ENCODE measurements at places on chromosomes 11 and 22.
A peak's percentile ranks its signal among the peaks of the same experiment; 100 is the strongest.

GRCh38 chr11:119828819-119829218 is 99.8 kb upstream of the NECTIN1 start:
- DNase-seq, result no peak

DNA sequence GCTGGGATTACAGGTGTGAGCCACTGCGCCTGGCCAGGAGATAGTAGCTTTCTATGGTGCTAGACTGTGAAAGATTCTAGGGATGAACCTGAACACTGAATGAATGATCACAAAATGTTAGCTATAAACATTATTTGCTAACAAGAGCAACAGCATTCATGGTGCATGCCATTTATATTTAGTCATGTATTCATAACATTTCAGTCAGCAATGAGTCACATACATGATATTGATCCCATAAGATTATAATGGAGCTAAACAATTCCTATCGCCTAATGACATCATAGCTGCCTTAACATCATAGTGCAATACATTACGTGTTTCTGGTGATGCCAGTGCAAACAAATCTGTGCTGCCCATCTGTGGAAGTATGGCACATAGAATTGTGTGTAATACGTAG is 164.1 kb downstream of the ARHGAP42 start:
- DNase-seq, result no peak

GRCh38 chr22:44741929-44742328 is 10.4 kb upstream of the ARHGAP8 start:
- no peak for DNase-seq

- DNase-seq, result no peak
Observed at GRCh38 chr22:22952531-22953280, 65.1 kb downstream of the IGLL5 start.

GRCh38 chr11:35114906-35115687 is 23.9 kb upstream of the CD44 start:
- DNase-seq, result peak; percentile 42

- no peak for DNase-seq
Observed at GRCh38 chr11:39174196-39174595, 2285.3 kb downstream of the LRRC4C start.

GRCh38 chr11:115933564-115933963 is 429.3 kb upstream of the CADM1 start:
- no peak for DNase-seq

- no peak for DNase-seq
Observed at GRCh38 chr11:111788051-111788450, 21.9 kb upstream of the PPP2R1B start.

DNA sequence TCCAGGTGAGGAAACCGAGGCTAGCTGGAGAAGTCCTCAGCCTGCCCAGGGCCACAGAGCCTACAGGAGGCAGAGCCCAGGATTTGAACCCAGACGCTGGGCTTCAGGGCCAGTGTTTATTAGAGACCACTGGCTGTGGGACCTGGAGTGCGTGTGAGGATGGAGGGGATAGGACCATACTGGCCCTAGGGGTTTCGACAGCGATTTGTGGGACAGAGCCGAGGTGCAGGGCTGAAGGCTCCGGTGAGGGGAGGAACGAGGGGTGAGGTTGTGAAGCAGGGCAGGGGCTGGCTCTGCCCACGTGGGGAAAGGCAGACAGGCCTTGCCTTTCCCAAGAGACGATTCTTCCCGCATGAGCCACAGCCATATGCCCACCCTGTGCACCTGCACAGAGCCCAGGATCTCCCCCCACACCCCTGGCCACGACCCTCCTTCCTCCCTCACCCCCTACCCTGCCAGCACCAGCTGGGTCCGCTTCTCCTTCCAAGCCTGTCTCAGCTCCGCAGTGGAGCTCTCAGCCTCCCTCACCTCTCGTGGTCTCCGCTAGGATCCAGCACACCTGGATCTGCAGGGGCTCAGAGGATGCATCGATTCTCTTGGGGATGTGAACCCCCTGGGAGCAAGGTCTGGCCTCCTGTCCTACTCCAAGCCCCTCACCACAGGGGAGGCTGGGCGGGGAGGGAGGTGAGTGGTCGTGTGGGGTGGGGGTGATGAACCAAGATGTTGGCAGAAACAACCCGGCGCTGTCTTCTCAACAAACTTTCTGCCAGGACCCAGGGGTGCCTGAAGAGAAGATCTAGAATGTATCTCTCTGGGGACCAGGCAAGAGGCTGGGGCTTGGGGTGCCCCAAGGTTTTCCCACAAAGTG is 58.4 kb downstream of the RTL6 start:
- DNase-seq, result no peak

- no peak for DNase-seq
Observed at GRCh38 chr11:130897262-130898182, 18.8 kb downstream of the SNX19 start.

- no peak for DNase-seq
Observed at GRCh38 chr11:117020869-117021564, 77.2 kb downstream of the SIK3 start.

GRCh38 chr11:118790357-118791110 is 430 bp downstream of the DDX6 start:
- DNase-seq, result peak; percentile 63

DNA sequence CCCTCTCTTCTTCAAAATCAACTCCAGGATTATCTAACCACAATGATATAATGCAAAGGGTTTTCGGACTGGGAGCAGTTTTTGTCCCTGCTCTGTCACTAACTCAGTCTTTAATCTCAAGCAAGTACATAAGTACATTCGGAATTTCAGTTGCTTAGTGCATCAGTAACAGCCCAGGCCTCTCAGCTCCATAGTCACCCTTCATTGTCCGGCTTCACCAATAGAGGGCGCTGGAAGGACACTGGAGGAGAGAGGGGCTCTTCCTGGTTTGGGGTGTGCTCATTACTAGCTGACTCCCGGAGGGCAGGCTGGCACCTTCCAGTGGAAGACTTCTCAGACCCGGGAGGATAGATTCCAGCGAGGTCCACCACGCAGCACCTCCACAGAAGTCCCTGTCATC is 90.4 kb upstream of the PDGFD start:
- DNase-seq, result no peak

DNA sequence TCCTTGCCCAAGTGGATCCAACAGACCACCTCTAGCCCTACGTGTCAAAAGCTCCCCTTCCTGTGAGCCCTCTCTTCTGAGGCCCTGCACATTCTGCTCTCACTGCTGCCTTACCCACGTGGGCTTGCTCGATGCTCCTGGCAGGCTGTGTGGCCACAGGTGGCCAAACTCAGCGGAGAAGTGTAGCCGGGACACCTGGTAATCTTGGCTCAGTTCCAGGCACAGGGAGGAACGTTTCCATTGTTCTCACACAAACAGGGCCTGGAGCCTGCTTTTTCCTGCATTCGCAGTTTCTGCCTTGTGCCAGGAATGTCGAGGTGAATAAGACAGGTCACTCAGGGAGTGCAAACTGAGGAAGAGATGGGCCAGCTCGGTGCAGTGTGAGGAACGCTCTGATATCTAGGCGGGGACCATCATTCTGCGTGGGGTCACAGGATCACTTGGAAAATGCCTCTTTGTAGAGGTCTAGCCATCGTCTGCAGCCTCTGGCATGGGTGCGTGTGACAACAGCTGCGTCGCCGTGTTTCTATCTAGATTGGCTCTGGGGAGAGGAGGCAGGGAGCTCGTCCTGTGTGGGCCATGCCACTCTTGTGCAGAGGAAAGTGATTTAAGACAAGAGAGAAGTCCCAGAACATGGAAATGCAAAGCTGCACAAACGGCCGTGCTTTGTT is 127.6 kb upstream of the PARVA start:
- no peak for DNase-seq

All from CD4-positive, alpha-beta T cell (primary cell).